ENCODE measurements at places on chromosomes 4 and X.

GRCh38 chr4:88900432-88900831 is 156.6 kb downstream of the FAM13A start:
- DNase-seq: no peak

DNA sequence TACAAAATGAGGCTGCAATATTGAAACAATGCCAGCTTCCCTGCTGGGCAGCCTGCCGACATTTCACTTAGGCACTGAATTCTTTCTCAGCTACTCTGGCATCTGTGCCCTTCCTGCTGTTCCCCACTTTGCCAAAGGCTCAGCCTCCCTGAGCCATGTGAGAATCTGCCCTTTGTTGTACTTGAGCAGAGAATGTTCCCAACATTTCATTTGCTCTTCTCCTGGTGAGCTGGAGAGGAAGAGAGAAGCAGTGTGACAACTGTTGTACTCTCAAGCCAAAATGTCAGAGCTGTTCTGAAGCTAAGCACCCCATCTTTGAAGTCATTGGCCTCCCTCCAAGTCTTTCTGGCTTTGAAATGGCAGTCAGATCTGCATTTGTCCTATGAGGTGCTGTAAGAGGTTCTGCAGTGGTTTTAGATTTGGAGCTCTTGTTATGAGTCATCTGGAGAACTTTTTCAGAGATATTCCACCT is 32.5 kb downstream of the LANCL3 start:
- DNase-seq: no peak

GRCh38 chr4:23355258-23355657 is 534.6 kb downstream of the PPARGC1A start:
- DNase-seq: no peak

GRCh38 chrX:40966213-40966820 is 118.9 kb upstream of the USP9X start:
- DNase-seq: no peak

DNA sequence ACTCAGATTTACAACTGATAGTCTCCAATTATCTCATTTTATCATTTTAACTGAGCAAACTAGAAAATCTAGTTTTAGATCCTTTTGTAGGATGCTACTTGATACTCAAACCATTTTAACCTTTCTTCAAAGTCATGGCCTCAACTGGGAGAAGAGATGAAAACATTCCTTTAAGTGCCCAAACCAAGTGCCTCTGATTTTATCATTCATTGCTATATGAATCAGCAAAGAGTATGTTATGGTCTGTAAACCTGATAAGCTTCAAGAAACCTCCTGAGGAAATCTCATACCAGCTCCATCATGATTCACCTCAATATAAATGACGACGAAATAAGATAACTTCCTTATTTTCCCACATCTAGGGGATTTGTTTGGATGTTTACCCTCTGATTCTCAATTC is 119.9 kb downstream of the FAM13A start:
- no peak for DNase-seq

DNA sequence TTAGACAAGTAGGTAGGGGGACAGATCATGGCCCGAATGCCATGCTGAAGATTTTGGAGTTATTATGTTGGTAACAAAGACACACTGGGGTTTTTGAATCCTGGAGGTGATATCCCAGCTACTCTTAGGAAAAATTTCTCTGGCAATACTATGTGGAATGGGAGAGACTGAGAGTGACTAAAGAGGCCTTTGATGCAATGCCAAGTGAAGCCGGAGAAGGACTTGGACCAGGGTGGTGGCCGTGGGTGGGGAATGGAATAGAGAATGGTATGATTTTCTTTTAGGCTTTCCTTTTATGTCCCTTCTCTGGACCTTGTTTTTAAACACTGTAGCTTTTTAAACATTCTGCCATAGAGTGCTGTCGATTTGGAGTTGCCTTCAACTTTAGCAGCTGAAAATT is 141.6 kb downstream of the DCLK2 start:
- no peak for DNase-seq

DNA sequence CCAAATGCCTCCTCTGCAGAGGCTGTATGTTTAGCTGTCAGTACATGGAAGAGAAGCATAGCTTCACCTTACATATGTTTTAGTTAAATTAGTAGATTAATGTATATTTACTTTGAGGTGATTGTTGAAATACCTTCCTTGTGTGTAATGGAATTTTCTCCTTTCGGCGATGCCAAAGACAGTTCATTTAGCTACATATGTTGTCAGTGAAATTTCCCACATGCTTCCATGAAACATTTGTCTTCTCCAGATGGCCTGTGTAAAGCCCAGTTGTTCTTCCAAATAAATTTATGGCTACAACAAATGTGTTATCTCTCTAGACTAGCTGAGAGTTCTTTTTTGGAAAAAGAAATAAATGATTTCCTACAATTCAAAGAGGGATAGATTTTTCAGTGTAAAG is 95.2 kb downstream of the GPAT3 start:
- DNase-seq: no peak

GRCh38 chrX:17495052-17495451 is 120.1 kb downstream of the NHS start:
- DNase-seq: no peak
